ENCODE measurements at places on chromosomes 11 and 22. TPM values are rescaled to one million over a fixed set of nuclear protein-coding genes. Genes with fewer than 3 reads are reported as not detected.

GRCh38 chr11:112773264-112773663 is 188.0 kb upstream of the NCAM1 start:
- DNase-seq: no peak

GRCh38 chr11:73186294-73186850 is 31.7 kb upstream of the P2RY2 start:
- no peak for DNase-seq

GRCh38 chr11:80943226-80943625 is 1502.4 kb upstream of the TENM4 start:
- DNase-seq: no peak

GRCh38 chr11:44133335-44133946 is 38.0 kb downstream of the EXT2 start:
- DNase-seq: peak; percentile 76

DNA sequence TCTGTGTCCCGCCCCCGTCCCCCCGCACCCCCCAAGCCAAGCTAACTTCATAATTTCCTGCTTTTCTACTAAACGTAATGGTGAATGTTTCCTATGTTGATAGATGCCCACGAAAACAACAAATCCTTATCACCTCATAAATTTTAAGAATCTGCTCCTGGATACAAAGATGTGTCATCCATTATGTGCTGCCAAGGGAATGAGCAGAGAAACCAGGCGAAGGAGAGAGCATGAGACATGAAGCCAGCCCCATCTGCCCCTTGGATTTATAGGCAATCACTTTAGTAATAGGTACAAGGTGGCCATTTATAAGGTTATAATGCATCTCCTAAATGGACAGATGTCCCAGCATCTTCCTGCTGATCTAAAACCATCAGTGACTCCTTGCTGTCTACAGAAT is 30.3 kb downstream of the LAYN start:
- DNase-seq: no peak

GRCh38 chr22:43720716-43721115 is 91.4 kb downstream of the EFCAB6 start:
- DNase-seq: no peak

DNA sequence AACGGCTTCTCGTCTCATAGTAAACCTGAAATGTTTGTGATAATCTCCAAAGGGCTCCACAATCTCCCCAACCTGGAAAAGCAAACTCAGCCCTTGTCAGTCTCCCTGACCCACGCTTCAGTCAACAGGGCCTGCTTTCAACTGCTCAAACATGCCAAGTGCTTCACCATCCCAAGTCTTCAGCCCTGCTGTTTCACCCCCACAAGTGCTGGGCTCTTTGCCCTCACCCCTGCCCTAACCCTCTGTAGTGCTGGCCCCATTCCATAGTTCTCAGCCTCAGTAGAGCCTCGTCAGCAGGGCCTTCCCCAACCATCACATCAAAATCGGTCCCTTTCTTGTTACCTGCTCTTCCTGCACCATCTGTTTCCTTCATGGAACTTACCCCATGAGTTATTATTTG is 43.4 kb upstream of the NFRKB start:
- no peak for DNase-seq

DNA sequence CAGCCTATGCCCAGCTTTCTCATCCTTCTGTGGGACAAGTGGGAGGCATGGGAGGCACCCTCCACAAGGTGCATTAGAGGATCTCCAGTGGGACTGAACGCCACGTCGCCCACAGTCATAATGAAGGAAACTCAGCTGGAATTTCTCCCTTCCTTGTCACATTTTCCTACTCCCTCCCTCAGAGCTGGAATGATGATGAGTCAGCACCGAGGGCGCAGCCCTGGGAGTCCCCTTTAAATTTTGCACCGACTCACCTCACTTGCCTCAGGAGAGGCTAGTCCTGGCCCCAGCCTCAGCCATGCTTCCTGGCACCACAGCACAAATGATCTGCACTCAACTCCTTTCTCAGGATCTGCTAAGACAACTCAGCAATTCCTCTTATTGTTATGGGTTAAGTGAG is 34.3 kb downstream of the DBX1 start:
- DNase-seq: no peak

DNA sequence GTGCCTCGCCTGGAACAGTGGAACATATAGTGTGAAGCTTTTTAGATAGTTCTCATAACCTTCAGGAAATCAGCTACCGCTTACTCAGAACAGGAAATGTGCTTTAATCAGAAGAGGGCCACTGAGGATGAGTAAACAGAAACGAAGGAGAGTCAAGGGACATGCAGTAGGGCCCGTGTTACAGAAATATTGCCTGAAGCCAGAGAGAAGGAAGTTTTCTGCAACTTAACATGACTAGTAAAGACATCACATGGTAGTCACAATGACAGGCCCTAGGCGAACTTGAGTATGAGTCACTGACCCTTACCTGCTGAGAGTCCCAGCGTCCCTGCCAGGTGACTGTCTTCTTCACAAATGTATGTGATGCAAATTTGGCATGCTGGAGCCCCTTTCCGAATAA is 39.4 kb downstream of the CARD18 start:
- DNase-seq: no peak

GRCh38 chr11:60756307-60757032 is at the start of gene MS4A15:
Gene MS4A15 (plus strand): TSS chr11:60756867. CDS start chr11:60763734, 6,867 bp downstream.
- DNase-seq: no peak

DNA sequence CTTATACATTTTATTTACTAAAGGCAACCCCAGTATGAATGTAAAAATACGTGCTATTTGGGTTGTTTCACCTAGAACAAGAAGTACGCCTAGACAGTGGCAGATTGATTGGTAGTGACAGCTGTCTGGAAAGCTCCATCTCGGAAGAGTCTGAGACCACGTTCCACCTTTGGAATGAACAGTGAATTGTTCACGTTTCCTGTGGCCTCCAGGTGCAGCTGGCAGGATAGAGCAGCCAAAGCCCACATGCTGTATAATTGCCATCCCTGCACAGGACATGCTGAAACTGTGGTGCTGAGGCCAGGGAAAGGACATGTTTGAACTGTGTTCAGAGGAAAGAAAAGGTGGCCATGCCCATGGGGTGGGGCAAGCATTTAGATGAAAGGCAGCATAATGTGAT is 218.7 kb upstream of the MTNR1B start:
- DNase-seq: no peak

GRCh38 chr11:71379701-71380100 is 68.5 kb downstream of the DHCR7 start:
- DNase-seq: no peak

GRCh38 chr11:116221351-116221750 is 551.4 kb downstream of the BUD13 start:
- DNase-seq: no peak

GRCh38 chr11:6468712-6469495 is 4.8 kb downstream of the TRIM3 start:
- peak; percentile 97 for DNase-seq

GRCh38 chr11:36711104-36711825 is 113.2 kb upstream of the RAG2 start:
- no peak for DNase-seq

DNA sequence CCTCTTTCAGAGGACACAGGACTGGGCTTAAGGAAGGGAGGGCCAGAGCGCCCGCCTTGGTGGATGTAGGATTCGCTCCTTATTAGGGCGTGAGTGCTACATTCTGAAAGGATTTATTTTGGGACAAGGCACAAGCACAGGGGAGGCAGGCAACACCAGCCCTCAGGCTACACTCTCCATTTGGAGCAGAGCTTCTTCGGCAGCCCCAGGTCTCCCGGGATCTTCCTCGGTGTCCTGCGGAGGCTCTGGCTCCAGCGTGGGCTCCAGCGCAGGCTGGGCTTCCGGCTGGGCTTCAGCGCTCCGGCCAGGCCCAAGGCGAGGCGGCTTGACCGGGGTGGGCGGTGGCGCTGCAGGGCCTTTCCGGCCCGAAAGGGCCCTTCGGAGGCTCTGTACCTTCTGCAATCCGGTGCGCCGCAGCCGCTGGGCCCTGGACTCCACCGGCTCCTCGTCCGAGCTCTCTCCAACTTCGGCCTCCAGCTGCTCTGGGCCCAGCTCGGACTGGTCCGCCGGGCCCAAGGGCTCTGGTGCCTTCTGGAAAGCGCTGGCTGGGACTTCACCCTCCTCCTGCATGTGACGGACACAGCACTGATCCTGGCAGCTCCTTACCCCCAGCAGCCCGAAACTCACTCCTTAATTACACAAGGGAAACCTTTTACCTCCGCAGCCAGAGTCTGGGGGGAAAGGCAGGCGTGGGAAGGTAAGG is 1.1 kb downstream of the CAVIN3 start:
- no peak for DNase-seq

DNA sequence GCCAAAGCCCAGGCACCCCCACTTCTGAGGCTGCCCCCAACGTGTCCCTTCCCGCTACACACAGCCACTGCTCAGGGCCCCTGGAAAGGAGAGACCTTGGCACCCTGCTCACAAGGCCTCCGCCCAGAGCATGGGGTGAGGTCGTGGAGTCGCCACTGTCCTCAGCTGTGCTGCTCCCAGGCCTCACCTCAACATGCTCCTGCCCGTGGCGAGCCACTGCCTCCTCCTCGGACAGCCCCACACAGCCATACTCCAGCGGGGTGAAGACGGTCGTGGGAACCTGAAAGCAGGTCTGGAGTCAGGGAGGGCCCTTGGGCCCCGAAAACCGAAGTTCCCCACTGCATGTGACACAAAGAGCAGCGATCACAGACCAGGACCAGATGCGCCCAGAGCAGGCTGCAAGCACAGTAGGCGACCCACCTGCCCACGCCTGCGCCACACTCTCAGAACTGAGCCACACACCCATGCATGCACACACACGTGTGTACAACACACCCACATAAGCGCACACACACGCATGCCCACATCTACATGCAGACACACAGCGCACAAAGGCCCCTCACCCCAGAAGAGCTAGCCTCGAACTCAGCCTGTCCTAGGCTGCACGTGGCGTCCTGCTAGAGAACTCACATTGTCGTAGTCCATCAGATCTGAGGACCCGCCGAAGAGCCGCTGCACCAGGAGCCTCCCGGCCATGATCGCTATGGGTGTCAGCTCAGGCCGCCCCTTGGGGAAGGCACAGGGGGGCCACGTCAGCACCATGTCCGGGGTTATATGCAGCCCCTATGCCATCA is 25.5 kb upstream of the GNB1L start:
- no peak for DNase-seq

DNA sequence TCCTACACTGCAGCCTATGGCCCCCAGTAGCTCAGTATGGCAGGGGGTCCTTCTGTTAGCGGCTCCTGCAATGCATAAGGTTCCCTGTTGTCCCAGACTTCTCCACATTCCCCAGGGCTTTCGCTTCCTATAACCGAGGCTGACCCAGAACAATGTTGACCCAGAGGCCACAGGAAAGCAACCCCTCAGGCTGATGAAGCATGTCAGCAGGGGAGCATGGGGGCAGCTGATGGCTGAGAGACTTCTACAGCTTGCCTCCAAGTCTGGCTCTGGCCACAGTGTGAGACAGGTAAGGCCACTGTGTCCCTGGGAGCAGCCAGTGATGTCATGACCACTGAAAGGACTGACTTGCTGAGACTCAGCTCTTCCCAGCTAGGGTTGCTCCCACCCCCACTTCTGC is 12.5 kb upstream of the PPFIBP2 start:
- no peak for DNase-seq

DNA sequence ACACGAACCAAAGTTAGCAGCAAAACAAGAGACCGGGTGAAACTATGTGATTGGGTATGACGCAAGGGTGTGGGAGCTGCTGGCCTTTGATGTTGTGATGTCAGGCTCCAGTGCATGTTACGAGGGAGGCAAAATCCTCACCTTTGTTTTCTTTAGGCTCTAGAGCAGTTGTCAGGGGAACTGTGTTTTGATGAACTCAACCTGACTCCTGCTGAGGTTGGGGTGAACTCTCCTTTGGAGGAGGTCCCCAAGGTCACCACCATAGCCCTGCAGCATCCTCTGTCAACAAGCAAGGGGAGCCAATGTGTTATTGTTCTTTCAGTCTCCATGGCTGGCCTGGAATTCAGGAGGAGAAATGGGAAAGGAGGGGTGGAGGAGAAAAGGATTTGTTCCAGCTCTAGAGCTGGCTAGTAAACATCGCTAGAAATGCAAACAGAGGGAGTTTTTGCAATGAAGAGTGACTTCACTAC is 33.8 kb downstream of the RASSF10 start:
- DNase-seq: no peak

- DNase-seq: no peak
These were observed 1.7 kb downstream of the PLCB3 start for GRCh38 chr11:64253043-64253442.

- DNase-seq: no peak
These were observed 1307.8 kb upstream of the RAG2 start for GRCh38 chr11:37905707-37906417.

The CHCHD10 gene
- total RNA-seq: 128 TPM

The PKNOX2 gene
- total RNA-seq: 10.6 TPM

The TECTA gene
- 2.5 TPM for total RNA-seq

The APOBEC3B gene
- total RNA-seq: 1.0 TPM

The RIC3 gene
- total RNA-seq: 10.2 TPM

The CPT1B gene
- total RNA-seq: 21.2 TPM

The CAPRIN1 gene
- 285 TPM for total RNA-seq

The OR2D2 gene
- not detected for total RNA-seq

The PGA5 gene
- not detected for total RNA-seq

The ARVCF gene
- 20.5 TPM for total RNA-seq

The NAV2 gene
- 47.9 TPM for total RNA-seq

The TMPRSS13 gene
- total RNA-seq: 9.4 TPM

The MUC2 gene
- 0.43 TPM for total RNA-seq

The RHOD gene
- total RNA-seq: 17.5 TPM

The BIRC2 gene
- total RNA-seq: 99.9 TPM
